ENCODE measurements at places on chromosomes 4 and X. TPM values are rescaled to one million over a fixed set of nuclear protein-coding genes. Genes with fewer than 3 reads are reported as not detected.
A peak's percentile ranks its signal among the peaks of the same experiment; 100 is the strongest.

DNA sequence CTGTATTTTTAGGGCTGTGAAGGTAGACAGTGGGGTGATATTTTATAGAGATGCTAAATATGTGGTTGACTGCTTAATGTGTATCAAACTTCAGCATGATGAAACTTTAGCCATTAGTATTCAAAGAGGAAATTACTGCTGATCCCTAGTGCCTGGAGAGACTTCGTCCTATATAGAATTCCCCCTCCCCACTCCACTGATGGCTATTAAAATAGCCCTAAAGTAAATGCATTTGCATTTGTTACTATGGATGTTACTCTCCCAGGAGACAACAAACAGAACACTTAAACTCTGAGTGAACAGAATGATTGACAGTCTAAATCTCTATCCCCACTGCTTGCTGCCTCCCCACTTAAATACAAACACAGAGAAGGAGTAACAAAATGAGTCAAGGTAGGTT, 39.1 kb downstream of the ADGRL3 start:
- no peak overlapping the region for H3K27ac ChIP-seq
- DNase-seq, result no peak
- no peaks in the 10 kb centered on the region for H3K27me3 ChIP-seq
- H3K36me3 ChIP-seq, result no peaks in the 10 kb centered on the region

GRCh38 chr4:174215057-174215456, 68.4 kb downstream of the FBXO8 start:
- H3K4me3 ChIP-seq, result peak overlapping the region; percentile 59
- no peaks in the 10 kb centered on the region for H3K36me3 ChIP-seq
- peaks cover 76% of the 10 kb centered on the region for H3K27me3 ChIP-seq
- H3K27ac ChIP-seq, result no peak overlapping the region
- H3K4me1 ChIP-seq, result peaks cover 2% of the 10 kb centered on the region
- DNase-seq, result no peak

- H3K27me3 ChIP-seq, result no peaks in the 10 kb centered on the region
- no peak for DNase-seq
- no peak overlapping the region for H3K4me3 ChIP-seq
- no peaks in the 10 kb centered on the region for H3K36me3 ChIP-seq
- H3K4me1 ChIP-seq, result no peaks in the 10 kb centered on the region
Measured at GRCh38 chrX:115260330-115260729, 26.4 kb upstream of the LRCH2 start.

- DNase-seq, result peak; percentile 63
- H3K27me3 ChIP-seq, result no peaks in the 10 kb centered on the region
- no peak overlapping the region for H3K27ac ChIP-seq
- peaks cover 4% of the 10 kb centered on the region for H3K36me3 ChIP-seq
- H3K4me3 ChIP-seq, result peak overlapping the region; percentile 76
Measured at GRCh38 chrX:74536832-74537371, 77.5 kb downstream of the RLIM start.

DNA sequence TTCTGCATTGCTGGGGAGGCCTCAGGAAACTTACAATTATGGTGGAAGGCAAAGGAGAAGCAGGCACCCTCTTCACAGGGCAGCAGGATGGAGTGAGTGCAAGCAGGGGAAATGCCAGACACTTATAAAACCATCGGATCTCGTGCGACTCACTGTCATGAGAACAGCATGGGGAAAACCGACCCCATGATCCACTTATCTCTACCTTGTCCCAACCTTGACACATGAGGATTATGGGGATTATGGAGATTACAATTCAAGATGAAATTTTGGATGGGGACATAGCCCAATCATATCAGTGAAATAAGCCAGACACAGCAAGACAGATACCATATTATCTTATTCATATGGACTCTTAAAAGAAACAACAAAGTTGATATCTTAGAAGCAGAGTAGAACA, 134.9 kb downstream of the C4orf33 start:
- DNase-seq, result no peak
- H3K4me1 ChIP-seq, result no peaks in the 10 kb centered on the region
- H3K27ac ChIP-seq, result no peak overlapping the region
- H3K4me3 ChIP-seq, result no peak overlapping the region
- H3K27me3 ChIP-seq, result no peaks in the 10 kb centered on the region

GRCh38 chr4:150585611-150586010, 3.7 kb downstream of the MAB21L2 start:
- H3K4me3 ChIP-seq, result no peak overlapping the region
- H3K27ac ChIP-seq, result no peak overlapping the region
- H3K27me3 ChIP-seq, result peaks cover 22% of the 10 kb centered on the region
- DNase-seq, result no peak

DNA sequence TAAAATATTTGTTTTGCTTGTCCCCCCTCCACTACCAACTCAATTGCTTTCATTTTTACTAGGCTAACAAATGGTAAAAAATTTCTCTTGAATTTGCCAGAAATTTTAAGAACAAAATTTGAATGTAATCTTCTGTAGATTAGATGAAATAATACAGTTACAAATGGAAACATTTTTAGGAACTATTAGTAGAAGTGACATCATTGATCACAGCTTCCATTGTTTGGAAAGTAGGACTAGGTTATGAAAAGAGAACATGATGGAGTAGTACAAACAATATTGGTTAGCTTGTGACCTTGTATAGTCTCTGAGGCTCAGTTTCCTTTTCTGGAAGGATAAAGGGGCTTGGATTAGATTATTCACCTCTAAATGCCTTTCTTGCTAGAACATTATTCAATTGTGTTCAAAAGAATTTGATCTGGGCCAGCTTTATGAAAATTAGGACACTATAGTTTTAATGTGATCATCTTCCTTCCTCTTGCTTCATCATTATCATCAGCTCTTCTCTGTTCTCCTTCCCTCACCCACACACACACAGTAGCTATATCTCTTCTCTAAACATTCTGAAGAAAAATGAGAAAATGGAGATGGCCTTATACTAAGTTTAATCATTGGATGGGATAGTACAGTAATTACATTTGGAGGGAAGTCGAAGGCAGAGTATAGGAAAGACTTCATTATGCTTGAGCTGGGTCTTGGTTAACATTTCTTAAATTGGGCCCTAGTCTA, 9.9 kb downstream of the MTMR1 start:
- no peaks in the 10 kb centered on the region for H3K27me3 ChIP-seq
- no peaks in the 10 kb centered on the region for H3K4me1 ChIP-seq
- DNase-seq, result no peak
- peaks cover 29% of the 10 kb centered on the region for H3K36me3 ChIP-seq

DNA sequence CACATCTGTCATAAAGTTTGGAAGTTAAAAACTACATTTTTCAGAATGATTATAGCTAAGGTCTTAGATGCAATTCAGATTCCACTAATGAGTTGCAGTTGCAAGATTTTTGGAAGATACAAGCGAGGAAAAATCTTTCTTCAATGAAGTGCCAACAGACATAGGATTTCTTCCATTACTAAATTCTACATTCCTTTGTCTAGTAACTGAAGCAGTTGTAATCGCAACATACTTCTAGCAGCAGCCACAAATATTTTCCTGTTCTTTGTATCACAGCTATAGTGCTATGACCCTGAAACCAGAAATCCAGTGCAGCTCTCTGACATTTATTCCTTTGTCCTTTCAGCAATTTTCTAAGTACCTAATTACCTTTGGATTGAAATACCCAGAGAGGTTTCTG, 225.2 kb upstream of the SLIT2 start:
- H3K4me3 ChIP-seq, result no peak overlapping the region
- H3K4me1 ChIP-seq, result no peaks in the 10 kb centered on the region
- no peak for DNase-seq

DNA sequence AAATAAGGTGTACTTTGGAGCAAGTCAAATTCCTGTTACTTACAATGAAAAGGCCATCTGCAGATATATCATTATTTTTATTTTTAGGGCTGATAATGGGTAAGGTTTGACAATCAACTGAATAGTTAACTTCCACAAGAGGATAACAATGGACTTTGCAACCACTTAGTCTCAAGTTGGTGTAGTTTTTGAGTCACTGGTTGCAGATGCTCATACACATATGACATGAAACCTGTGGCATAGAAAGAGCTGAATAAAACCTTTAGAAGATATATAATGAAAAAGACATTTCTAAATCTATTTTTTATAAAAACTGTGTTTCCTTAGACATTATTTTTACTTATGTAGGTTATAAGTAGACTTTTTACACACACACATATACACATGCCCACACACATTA, 2110.9 kb downstream of the PCDH7 start:
- no peaks in the 10 kb centered on the region for H3K4me1 ChIP-seq
- DNase-seq, result no peak
- no peak overlapping the region for H3K27ac ChIP-seq
- peaks cover 10% of the 10 kb centered on the region for H3K36me3 ChIP-seq
- no peaks in the 10 kb centered on the region for H3K27me3 ChIP-seq

The TRIM75 gene
- total RNA-seq, result not detected

The TSC22D3 gene
- 10.5 TPM for total RNA-seq

The PTPN13 gene
- total RNA-seq, result 34.9 TPM

The TACR3 gene
- total RNA-seq, result 0.53 TPM

The PABPC1L2A gene
- 0.35 TPM for total RNA-seq

The CLGN gene
- total RNA-seq, result 3.2 TPM

The NRK gene
- 1.4 TPM for total RNA-seq

The HMX1 gene
- total RNA-seq, result 0.26 TPM

The GPR34 gene
- not detected for total RNA-seq
